ENCODE measurements at places on chromosomes 7 and 10.

DNA sequence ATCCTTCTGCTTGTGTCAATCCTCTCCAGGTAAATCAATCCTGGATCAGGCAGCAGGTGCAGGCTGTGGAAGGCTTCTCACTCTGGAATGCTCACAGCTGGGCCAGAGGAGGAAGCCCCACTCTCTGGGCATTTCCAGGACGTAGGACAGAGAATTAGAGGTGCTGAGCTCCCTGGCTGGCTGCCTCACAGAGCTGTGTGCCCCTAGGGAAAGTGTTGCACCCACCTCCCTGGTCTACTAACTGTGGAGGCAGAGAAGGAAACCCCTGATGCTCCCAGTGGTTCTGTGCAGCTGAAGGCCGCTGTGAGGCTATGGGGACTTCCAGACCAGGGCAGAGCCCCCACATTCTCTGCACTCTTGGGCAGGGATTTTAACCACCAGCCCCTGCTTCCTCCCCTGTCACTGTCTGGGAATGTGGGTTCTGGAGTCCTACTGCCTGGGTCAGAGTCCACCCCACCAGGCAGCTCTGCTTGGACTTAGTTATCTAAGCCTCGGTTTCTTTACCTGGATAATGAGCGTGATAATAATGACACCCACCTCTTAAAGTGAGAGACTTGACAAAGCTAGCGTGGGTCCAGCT lies 73.5 kb upstream of the EEPD1 start:
- no peak for DNase-seq

GRCh38 chr7:27991006-27991528 lies 189.5 kb downstream of the JAZF1 start:
- no peak for DNase-seq

- DNase-seq: no peak
Observed at GRCh38 chr7:12436896-12437535, 33.4 kb upstream of the VWDE start.

- no peak for DNase-seq
Observed at GRCh38 chr7:11171569-11172192, 198.0 kb downstream of the PHF14 start.

- no peak for DNase-seq
Observed at GRCh38 chr7:132680590-132680989, 104.3 kb upstream of the PLXNA4 start.

DNA sequence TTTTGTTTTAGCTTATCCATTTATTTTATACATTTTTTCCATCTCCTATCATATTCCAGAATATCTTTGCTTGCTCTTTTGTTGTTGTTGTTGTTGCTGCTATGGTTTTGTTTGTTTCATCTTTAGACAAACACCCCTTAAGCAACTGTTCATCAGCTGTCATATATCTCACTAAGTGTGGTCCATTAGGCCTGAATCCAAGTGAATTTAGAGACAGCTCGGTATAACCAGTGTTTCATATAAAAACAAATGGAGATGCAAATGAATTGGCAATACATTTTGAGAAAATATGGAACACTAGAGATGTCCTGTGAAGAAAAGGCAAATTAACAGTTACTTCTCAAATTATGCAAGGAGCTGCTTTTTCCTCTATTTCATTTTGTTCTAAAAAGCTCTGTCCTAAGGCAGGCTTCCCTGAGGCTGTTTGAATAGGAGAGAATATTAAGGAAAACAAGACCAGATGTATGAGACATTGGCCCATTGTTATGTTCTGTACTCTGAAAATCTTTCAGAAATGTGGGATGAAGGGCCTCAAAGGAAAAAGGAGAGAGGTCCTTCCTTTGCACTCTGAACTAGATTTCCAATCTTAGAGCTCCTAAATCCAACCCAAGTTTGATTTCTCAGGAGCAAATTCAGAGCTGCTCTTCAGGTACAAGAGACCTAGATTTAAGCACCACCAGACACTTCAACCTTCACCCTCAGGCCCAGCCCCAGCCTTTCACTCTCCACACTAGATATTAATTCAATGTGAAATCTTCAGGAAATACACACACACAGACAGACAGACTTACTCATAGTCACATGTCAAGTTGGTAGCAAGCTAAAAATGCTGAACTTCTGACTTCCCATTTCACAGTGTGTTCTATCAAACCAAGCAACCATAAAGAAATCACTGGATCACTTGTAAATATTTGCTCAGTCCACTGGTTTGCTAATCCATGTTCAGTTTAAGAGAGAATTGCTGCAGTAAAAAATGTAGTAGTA lies 5.4 kb downstream of the TFEC start:
- DNase-seq: no peak

DNA sequence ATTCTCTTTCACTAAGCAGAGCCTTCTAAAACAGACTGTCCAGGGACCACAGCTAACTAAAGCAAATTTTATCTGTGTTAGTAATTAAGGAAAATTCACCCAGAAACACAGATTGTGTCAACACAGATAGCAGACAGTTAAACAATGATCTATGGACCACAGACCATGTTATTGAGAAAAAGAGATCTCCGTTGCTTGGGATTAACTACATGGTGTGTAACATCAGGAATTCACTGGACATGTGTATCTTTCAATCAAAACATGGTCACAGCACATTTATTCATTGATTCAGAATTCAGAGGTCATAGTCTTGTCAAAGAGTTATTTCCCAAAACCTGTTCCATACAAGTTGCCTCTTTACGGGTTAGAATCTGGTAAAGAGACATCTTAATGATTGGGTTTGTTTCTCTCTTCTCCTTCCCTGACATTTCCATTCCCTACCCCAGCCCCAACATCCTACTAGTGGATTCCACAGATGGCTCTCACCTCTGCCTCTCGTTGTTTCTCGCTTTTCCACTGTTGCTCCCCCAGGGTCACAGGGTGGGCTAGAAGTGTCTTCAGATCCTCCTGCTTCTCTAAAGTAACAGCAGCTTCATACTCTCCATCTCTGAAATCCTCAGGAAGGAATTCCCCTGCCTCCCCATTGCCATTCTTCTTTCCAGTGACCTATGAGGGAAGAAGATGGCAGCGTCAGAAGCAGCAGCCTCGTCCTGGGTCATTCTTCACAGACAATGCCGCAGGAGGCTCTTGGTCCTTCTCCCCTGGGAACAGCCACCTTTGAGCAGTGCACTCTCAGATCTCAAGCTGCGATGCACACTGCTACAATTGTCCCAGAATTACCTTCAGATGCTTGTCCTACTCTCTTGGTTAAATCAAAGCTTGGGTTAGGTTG lies 958 bp downstream of the ANKRD1 start:
- no peak for DNase-seq

GRCh38 chr7:70668606-70669358 lies 463.2 kb upstream of the GALNT17 start:
- no peak for DNase-seq

DNA sequence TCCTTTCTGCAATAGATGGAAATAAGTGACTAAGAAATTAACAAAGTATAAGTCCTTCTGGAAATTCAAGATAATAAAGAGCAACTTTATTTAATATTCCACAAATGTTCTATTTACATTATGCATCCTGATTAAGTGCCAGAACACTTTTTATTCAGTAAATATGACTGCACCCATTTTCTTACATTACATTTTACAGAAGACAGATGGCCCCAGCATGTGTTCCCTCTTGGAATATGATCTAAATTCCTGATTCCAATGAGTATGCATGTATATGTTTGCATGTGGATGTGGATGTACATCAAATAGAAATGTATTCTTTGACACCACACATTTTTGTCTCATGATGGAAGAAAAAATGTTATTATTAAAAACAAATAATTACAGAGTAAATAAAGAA lies 628.7 kb upstream of the SEMA3D start:
- DNase-seq: no peak

DNA sequence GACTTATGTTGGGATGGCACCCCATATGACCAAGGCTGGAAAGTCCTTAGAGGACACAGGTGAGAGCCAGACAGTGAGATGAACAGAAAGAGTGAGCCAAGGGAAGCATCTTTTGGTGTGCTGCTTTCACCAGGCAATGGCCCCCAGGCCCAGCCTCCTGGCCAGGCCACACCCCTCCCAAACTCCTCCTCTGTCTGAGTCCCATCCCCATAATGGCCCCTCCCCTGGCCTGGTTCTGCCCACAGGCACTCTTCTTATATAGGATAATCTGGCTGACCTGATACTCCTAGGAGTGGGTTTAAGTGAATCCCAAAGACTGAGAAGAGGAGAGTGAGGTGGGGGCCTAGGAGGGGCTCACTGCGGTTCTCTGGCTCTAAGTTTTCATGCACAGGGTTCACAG lies 252.5 kb downstream of the RPS24 start:
- DNase-seq: no peak
